NCI-H1694 treated with DMSO at 0.1 percent for 48 hours (cell line): ENCODE measurements at places on chromosomes 5 and 9.

DNA sequence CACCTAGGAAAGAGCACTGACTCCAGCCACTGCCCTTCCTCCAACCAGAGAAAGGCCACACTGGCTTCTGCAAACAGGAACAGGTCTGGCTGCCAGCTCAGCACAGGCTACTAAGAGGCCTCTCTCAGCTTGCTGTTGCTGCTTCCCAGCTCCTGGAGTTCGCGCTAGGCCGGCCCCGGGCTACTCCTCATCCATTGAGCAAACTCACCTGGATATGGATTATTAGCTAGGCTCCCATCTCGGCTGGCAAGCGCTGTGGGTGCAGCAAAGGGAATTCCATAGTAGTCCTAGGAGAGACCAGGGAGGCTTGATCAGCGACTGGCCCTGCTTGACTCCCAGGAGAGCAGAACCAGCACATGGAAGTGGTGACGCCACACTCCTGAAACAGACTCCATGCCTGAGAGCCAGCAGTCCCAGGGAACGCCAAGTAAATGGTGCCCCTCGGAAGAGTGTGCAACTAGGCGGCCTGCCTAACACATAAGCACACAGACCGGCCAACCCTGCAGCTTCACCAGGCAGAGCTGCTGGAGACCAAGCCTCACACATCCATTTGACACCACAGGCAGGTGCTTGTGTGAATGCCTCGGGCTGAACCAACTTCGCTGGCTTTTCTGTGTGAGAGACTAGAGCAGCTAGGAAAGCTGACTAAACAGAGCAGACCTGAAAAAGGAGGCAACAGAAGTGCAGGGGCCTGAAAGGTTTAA is 107.2 kb downstream of the UBE2R2 start:
- DNase-seq, result no peak

DNA sequence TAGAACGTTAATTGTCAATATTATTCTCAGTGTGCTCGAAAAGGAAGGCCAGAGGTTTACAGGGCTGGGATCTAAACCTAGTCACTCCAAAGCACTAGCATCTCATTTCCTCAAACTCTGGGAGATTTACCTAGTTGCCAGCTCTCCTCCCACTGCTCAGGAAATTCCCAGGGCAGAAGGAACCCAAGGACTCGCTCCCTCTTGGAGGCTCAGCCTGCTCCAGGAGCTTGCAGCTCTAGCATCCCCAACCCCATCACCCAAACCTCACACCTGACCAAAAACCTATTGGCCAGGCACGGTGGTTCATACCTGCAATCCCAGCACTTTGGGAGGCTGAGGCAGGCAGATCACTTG is 26.0 kb downstream of the SERINC5 start:
- no peak for DNase-seq

DNA sequence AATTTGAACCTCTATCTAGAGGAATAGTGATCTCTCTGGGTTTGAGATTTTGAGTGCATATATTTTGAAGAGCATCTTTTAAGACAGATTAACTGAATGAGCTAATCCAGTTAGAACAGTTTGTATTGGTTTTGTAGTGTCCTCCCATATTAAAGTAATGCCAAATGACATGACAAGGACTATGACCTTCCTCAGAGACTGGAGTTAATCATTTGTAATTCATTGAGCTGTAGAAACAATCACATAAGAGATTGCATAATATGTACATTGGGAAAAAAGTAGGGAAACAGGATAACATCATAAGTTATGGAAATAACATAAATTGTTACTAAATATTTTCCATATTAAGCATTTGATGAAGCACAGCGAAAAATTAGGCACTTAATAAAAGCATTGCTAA is 45.8 kb upstream of the PRDM9 start:
- no peak for DNase-seq

DNA sequence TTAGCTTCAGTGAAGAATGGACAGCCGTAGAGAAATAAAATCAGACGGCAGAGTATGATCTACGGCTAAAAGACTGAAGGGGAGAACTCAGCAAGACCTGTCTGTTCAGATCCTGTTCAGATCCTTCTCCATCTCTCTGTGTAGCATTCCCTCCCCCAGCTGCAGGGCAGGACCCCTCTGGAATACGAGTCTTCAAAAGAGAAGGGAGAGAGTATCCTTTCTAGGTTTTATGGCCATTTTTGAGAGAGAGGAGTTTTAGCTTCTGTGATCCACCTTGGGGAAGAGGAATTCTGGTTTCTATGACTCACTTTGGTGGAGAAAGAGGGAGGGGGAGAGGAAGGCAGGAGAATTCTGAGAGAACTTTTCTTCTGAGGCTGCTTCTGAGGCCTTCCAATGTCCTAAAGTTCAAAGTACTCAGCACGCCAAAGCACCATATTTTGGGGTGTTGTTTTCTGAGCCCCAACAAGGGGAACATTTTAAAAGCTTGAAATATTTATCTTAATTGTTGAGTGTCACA is 194.4 kb upstream of the TLE4 start:
- no peak for DNase-seq

DNA sequence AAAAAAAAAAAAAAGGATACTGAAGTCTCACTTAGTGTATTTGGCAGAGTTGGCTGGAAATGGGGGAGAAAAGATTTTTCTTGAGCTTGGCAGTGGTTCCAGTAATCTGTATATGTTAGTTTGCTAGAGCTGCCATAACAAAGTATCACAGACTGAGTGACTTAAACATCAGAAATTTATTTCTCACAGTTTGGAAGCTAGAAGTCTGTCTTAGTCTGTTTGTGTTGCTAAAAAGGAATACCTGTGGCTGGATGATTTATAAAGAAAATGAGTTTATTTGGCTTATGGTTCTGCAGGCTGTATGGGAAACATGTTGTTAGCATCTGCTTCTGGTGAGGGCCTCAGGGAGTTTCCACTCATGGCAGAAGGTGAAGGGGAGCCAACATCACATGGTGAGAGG is 89.6 kb upstream of the CEP78 start:
- DNase-seq, result no peak

DNA sequence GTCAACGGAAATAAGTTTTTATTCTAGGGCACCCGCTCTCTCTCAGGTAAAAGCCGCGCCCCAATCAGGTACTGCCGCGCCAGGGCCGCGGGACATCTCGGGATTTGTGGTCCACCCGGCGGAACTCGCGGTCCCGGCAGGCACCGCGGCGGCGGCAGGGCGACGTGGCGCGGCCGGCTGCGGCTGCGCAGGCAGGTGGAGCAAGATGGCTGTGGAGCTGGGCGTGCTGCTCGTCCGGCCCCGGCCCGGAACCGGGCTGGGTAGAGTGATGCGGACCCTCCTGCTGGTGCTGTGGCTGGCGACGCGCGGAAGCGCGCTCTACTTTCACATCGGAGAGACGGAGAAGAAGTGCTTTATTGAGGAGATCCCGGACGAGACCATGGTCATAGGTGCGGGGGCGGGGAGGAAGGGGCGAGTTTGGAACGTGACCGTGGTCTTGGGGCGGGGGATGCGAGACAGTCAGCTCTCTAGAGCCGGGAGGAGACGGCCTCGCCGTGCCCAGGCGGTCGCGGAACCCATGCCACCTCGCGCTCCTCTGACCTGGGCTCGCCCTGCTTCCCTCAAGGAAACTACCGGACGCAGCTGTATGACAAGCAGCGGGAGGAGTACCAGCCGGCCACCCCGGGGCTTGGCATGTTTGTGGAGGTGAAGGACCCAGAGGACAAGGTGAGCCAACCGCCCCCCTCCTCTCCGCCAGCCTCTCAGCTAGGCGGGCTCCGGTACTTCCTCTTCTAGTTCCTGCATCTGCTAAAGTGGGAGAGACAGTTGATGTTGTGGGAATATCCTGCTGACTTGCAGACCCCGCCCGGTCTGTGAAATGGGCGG is at the start of gene TMED9:
Gene TMED9, plus strand, starts transcription at position 194 of the 825 bp plus-strand sequence. Its CDS starts 12 bp downstream, at position 206.
- DNase-seq, result peak; percentile 64

DNA sequence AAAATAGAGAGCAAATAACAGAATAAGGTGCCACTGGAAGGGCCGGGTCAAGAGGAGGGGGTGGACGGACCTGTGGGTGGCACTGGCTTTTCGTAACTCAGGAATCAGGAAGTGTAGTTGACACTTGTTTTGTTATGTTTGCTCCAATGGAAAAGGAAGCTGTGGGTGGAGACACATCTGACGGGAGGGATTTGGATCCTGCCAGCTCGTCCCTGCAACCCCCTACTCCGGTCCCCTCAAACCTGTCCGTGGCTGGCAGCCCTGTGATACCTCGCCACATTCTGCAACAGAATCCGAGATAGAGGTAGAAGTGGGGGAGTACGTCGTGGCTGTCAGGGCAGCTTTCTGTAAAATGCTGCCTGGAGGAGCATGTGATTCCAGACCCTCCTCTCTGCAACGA is 104.2 kb upstream of the IER5L start:
- DNase-seq, result no peak

GRCh38 chr5:1400211-1400855 is 44.9 kb downstream of the SLC6A3 start:
- DNase-seq, result no peak

DNA sequence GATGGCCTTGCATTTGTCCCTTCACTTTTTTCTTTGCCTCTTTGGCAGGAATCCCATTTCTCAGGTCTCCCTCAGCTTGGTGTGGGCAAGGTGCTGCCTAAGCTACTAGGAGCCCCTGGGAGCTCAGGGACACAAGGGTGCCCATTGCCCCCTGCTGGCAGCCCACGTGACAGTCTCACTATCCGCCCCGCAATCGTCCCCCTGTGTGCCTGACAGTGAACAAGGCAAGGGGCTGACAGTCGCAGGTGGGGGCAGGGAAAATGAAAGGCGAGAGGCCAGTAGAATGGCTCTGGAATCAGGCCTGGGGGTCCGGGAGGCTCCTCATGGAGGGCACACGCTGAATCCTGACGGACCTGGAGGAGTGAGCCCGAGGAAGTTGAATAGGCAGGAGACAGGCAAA is 2.0 kb upstream of the PCDH12 start:
- no peak for DNase-seq

DNA sequence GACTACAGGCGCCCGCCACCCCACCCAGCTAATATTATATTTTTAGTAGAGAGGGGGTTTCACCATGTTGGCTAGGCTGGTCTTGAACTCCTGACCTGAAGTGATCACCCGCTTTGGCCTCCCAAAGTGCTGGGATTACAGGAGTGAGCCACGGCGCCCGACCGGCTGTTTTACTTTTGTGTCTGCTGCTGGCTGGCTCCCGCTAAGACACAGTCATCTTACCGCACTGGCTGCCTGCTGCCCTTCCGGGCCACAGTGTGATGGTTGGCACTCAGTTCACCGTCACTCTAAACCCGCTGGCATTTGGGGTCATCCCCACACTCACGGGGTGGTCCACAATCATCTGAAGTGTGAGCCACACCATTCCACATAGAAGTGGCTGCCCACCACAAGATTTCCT is 93.7 kb downstream of the WDR41 start:
- DNase-seq, result no peak

- no peak for DNase-seq
Measured at GRCh38 chr5:116564756-116565490, 9.7 kb downstream of the SEMA6A start.

- DNase-seq, result no peak
Measured at GRCh38 chr5:162068412-162068811, 839 bp downstream of the GABRG2 start.

GRCh38 chr9:121055642-121056143 is 5.6 kb upstream of the C5 start:
- DNase-seq, result no peak

DNA sequence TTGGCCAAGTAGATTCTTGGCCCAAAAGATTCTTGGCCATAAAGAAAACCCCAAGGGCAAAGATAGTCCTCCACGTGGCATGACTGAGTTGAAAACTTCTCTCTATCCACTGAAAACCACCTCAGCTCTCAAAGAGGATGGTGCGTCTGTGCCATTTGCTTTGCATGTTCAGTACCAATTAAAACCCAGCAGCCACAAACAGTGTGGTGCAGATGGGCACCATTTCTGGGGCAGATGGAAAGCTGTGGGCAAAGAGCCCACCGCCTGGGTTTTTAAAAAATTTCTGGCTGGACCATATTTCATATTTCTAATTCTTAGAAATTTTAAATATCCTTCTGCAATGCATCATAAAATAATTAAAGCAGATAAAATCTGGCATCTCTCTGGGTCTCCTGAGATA is 84.5 kb upstream of the PUM3 start:
- DNase-seq, result peak; percentile 5

- DNase-seq, result no peak
Measured at GRCh38 chr9:113888976-113889375, 12.9 kb downstream of the ZNF618 start.

- no peak for DNase-seq
Measured at GRCh38 chr9:99411479-99412115, 189.5 kb downstream of the SEC61B start.

GRCh38 chr5:137815202-137815990 is 52.3 kb upstream of the MYOT start:
- DNase-seq, result no peak

DNA sequence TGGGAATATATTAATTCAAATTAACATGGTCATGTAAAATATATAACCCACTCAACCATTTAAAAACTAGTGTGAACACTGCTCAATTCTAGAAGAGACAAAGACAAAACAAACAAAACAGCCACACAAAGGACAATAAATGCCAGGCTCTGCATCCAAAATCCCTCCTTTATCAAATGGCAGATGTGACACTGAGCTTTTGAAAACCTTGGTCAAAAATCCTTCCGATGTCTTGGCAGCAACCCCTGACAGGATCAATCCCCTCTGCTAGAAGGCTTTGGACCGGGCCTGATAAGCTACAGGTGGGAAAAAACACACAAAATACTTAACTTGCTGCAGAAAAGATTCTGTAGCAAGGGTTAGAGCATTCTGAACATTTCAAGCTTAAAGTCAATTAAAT is 61.5 kb downstream of the ZFR start:
- no peak for DNase-seq

DNA sequence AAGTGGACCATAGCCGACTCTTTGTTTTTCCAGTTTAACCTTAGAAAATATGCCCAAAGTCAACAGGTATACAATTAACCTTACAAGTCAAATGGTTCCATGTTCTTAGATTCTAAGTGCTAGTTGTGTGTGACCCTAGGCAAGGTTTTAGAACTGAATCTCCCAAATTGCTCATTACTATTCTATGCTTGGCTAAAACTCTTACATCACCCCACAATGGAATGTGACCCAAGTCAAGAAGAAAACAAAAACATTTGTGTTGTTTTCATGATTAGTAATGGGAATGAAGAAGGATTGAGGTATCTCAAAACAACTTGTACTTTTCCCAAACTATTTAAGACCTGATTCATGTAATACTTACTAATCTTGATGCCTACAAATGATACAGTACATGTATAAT is 159.2 kb downstream of the ARRDC3 start:
- DNase-seq, result no peak

GRCh38 chr5:13478831-13479465 is 465.5 kb downstream of the DNAH5 start:
- peak; percentile 58 for DNase-seq

- no peak for DNase-seq
Measured at GRCh38 chr9:93955981-93956784, 1.0 kb upstream of the BARX1 start.
